NCI-H524 treated with DMSO at 0.1 percent for 48 hours (cell line): ENCODE measurements at places on chromosomes 1 and 21.

- DNase-seq: no peak
These were observed 38.4 kb downstream of the NOS1AP start for GRCh38 chr1:162107911-162108310.

GRCh38 chr1:64823691-64824476 is 79.0 kb downstream of the RAVER2 start:
- no peak for DNase-seq

DNA sequence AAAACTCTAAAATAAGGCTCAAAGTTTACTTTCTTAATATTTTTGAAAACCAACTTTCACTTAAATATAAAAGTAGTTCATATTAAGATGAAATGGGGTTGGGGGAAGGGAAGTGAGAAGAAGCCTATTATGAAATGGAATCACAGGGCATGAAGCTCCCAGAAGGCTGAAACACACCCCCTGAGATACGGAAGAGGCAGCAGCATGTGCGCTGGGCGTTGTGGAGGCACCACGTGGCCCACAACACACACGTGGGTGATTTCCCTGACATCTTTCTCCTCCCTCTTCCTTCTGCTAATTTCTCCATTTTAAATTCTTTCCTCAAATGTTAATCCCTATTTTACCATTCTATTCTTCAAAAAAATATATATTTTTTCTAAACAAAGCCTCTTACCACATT is 35.6 kb upstream of the SEC16B start:
- DNase-seq: no peak

GRCh38 chr1:83931658-83932253 is 67.2 kb downstream of the TTLL7 start:
- DNase-seq: no peak

DNA sequence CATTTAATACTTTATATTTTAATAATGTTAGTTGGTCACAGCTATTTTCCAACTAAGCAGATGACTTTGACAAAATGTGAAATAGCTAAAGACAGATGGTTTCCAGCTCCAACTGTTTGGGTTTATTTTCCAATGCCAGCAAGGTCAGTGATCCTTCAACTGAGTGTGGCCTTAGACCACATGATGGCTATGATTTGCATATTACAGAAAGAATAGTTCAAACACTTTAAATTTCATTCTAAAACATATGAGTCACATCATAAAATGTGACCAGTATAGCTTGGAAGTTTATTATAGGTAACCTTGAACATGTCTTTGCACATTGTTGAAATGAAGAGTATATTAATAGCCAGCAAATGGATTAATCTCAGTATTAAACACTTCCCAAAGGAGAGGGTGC is 454.0 kb upstream of the C1orf87 start:
- DNase-seq: no peak

DNA sequence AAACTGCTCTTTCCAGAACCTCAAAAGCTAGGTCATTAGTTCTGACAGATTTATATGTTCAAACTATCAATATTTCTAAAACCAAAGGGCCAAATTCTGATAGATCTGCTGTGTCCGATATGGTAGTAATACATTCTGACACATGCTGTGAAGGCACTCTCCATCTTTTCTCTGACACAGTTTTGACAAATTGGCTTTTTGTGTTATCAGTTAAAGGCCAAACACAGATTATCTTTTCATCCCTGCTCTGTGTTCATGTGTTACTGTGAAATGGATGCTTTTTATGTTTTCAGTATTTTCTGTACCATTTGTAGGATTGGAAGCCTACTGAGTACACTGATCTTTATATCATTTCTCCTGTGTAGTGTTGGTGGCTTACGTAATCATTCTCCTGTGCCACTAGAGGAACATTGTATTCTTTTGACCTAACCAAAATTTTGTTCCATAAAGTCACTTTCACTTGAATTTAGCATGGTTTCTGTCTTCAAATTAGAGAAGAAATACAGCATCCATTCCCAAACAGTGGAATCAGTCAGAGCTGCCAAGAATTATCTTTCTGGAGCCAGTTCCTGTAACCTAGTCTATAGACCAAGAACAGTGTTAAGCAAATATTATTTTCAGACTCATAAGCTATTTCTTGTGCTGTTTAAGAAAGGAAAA is 137.2 kb downstream of the ADGRL2 start:
- no peak for DNase-seq

DNA sequence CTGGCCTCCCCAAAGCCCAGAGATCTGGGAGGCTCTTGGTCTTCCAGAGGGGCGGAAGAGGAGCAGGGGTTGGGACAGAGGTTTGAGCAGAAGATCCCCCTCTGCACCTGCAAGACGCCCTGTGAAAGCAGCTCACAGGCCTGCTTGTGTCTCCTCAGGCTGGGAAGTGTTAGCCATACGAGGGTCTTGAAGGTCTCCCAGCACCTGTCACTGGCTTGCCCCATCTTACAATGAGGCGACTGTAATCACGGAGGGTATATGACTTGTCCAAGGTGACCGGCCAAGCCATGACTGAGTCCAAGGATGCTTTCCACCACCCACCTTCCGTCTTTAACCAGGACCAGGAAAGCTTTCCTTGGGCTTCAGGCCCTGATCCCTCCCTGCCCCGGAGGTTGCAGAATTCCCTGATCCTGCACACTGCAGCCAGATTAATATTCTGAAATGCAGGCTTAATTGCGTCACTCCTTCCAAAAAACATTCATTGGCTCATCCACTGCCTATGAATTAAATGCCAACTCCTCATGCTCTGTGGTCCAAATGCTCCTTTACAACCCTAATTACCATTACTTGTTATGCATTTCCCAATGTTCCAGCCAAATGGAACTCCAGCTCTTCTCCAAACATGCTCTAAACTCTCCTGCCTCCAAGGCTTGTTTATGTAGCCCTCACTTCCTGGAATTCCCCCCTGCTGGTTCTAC is 64.0 kb downstream of the DDX20 start:
- no peak for DNase-seq

DNA sequence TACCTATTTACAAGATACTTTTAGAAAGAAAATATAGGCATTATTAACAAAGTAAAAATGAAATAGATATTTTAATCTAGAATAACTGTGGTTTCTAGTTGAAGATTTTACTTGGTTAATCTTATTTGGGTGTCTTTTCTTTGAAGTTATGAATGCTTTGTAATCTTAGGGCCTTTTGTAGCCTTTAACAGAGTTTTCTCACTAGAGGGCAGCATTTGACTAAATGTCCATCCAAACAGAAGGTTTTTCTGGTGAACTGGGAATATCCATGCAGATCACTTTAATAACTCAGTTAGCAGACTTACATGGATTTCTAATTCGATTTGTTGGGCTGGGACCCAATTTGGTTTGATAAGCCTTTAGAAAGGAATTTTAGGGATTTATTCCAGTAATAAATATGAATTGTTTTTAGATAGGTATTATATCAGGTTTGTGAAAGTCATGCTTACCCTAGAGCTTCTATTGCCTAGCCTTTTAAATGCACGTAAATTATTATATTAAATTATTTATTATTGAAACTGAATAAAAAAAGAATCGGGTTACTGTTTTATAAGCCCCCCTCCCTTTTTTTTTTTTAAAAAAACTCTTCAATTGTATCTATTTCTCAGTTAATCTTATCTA is 119.7 kb downstream of the ZNF326 start:
- DNase-seq: peak; percentile 1

DNA sequence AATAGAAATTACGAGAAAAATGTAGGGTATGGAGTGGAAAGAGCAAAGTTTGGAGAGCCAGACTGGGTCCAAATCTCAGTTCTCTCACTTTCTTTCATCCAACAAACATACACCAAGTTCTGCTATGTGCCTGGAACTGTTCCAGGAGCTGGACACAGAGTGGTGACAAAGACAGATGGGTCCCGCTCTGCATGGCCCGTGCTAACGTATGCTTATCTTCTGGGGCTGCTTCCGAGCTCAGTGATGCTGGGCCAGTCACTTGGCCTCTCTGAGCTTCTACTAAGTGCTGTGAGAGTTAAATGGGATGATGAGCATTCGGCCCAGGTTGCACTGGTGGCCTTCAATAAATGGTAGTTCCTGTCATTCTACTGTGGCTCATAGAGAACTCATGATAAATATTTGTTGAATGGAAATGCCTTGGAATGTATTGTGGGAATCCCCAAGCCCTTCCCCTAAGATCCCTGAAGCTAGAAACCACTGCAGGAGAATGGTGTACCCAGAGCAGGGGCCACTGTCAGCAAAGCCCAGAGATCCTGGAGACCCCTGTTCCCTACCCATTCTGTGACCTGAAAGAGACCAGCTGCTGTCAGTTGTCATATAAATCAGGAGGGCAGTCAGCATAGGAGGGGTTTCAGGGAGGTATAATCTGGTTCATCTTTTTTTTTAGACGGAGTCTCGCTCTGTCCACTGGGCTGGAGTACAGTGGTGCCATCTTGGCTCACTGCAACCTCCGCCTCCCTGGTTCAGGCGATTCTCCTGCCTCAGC is 3.8 kb downstream of the LEMD1 start:
- DNase-seq: no peak

- DNase-seq: no peak
These were observed 1.1 kb upstream of the GADD45A start for GRCh38 chr1:67683766-67684525.

- no peak for DNase-seq
These were observed 7.9 kb downstream of the TIAM1 start for GRCh38 chr21:31335957-31336738.

GRCh38 chr1:98172578-98172977 is 251.7 kb upstream of the DPYD start:
- no peak for DNase-seq

DNA sequence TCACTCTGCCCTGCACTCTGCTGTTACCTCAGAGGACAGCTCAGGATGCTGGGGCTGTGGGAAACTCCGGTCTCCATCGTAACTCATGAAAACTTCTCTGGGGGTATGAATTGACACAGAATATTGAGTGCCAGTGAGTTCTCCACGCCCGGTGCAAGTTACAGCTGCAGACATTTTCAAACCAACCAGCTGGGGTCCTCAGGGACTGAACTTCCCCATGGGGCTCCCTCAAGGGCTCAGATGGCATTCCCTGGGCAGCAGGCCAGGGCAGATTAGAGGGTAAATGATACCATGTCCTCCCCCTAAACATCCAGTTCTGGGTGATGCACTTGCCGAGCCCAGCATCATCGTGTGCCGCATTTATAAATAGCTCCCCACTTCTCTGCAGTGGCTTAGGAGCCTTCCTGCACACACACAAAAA is 27.8 kb upstream of the CCSAP start:
- peak; percentile 76 for DNase-seq

GRCh38 chr1:63592536-63593302 is 492 bp upstream of the PGM1 start:
- no peak for DNase-seq

DNA sequence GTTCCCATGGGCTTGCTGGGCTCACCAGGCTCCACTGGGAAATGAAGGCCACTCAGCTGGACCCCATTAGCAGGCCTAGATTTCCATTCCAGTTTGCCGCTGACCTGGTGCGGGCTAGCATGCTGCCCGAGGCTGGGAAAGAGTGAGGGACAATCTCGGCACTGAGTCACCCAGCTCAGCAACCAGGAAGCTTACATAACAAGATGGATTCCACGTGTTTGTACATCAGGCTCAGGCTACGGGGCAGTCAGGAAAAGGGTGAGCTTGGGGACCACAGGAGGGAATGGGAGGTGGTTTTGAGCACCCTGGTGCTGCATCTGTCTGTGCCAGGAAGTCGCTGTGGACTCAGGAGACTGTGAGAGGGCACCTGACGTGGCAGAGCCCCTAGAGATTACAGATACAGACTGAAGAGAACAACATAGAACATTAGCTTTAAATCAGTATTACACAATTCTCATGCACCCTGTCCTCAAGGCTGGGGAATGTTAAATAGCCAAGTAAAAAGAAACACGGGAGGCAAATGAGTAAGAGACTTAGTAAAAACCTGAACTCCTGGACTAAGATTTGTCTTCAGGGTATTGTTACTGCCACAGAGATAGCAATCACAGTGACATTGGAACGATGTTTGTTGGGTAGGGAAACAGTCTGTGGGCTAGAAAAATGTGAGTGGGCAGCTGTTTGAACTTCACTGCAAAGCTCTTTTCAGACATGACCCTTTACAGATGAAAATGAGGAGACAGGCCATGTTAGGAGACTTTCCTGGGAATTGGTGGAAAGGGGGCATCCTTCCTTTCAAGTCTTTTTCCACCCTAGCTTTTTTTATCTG is 51.1 kb downstream of the GLUL start:
- DNase-seq: no peak

DNA sequence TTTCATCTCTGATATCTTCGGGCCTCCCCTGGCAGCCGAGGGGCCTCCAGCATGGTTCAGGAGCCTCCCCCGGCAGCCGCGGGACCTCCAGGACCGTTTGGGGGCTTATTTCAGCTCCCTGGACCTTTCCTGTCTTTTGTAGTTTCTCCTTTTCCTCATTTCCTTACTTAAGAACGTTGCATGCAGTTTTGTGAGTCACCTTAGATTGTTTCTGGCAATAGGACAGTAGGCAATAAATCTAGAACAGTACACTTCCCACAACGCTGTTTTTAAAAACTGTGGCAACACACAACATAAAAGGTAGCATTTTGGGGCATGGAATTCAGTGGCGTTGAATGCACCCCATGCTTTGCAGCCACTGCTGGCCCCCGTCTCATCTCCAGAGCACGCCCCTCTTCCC is 24.4 kb downstream of the FAAP20 start:
- no peak for DNase-seq

- DNase-seq: no peak
These were observed 165.0 kb downstream of the PLXNA2 start for GRCh38 chr1:208079161-208079560.

- DNase-seq: peak; percentile 72
These were observed 50.0 kb upstream of the TARDBP start for GRCh38 chr1:10962483-10962882.

GRCh38 chr1:110212169-110213142 is 2.3 kb downstream of the KCNC4 start:
- DNase-seq: no peak

- no peak for DNase-seq
These were observed 15.7 kb downstream of the TFF3 start for GRCh38 chr21:42299324-42300044.

DNA sequence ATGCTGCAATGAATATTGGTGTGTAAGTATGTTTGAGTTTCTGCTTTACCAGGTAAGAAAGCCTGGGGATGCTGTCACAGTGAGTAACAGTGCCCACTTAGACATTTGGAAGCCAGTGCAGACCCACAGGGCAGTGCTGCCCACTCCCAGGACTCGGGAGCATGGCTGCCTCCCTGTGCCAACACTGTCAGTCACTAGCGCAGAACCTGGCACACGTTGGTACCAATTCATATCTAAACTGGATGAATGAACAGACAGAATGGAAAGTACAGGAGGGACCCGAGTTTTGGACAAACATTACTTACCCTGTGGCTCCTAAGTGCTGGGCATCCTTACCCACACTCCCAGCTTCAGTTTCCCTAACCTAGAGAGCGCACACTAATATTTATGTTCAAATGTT is 1.6 kb upstream of the EVA1C start:
- no peak for DNase-seq
